ENCODE measurements at places on chromosomes 2 and 18. TPM values are rescaled to one million over a fixed set of nuclear protein-coding genes. Genes with fewer than 3 reads are reported as not detected.

DNA sequence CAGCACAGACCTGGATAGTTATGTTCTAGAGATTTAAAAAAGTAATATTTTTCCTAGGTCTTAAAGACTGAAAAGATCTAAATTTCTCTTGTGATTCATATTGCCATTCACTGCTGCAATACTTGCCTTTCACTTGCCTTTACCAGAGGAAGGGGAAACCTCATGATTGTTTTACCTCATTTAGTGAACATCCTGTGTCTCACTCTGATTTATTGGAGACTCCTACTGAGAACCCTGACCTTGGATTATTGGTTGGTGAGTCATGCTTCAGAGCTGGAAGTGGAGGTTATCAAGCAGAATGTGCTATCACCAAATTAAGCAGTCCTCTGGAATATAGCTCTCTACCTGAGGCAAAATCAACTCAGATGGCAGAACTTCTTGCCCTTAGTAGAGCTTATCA is 500.5 kb downstream of the TSN start:
- DNase-seq, result no peak

Gene BOLA3
- 133 TPM for total RNA-seq

- DNase-seq, result no peak
Observed at GRCh38 chr18:49623571-49623970, 61.7 kb downstream of the LIPG start.

Gene FN1
- 0.31 TPM for total RNA-seq

All from CD8-positive, alpha-beta memory T cell (primary cell).